ENCODE measurements at places on chromosomes 4 and X.

DNA sequence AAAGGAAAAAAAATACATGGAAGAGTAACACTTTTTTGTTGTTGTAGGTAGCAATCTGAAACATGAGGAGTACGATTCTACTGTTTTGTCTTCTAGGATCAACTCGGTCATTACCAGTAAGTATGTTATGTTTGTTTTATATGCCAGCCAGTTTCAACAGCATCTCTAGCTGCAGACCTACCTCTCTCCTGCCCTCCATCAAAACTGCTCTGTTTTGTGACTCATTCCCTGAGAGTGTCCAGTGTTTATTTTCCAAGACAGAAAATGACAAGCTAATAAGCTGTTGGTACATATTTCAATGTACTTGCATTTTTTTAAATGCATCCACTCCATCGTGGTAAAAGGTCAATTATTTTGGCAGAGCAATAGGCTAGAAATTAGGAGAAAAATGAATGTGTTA, 347 bp downstream of the AMTN start:
- no peak for DNase-seq

DNA sequence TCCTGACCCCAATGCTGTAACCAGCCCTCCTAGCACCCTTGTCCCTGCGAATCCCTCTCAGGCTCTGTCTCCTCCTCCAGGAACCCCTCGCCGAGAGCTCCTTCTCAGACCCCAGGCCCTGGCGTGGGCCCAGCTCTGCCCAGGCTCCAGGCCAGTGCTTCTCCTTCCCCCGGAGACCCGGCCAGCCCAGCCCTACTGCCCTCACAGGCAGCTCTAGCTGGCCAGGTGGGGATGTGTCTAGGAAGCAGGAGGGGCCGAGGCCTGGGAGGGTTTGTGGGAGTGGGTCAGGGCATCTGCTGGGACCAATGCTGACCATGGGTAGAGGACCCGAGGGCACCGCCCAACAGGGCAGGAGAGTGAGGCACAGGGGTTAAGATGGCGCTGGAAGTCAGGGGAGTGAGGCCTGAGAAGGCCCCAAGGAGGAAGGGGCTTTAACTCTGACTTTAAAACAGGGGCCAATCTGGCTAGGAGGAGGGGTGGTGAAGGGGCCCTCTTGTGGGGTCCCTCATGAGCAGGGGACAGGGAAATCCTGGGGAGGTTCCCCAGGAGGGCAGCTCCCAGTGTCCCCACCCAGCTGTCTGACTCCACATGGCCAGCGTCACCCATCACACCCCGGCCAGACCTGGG, 64.7 kb upstream of the NKX1-1 start:
- DNase-seq, result no peak

DNA sequence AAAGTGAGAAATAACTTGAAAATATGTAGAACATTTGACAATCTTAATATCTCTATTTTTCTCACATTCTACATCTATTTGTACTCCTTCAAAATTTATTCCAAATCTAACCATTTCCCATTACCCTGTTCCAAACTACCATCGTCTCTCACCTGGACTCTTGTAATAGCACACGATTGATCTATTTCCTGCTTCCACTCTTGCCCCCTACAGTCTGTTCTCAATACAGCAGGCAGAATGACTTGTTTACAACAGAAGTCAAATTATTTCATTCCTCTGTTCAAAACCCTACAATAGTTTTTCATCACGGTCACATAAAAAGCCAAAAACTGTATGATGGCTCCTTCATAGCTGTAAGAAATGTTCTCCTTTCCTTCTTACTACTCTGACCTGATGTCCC, 21.1 kb upstream of the LUZP4 start:
- no peak for DNase-seq

DNA sequence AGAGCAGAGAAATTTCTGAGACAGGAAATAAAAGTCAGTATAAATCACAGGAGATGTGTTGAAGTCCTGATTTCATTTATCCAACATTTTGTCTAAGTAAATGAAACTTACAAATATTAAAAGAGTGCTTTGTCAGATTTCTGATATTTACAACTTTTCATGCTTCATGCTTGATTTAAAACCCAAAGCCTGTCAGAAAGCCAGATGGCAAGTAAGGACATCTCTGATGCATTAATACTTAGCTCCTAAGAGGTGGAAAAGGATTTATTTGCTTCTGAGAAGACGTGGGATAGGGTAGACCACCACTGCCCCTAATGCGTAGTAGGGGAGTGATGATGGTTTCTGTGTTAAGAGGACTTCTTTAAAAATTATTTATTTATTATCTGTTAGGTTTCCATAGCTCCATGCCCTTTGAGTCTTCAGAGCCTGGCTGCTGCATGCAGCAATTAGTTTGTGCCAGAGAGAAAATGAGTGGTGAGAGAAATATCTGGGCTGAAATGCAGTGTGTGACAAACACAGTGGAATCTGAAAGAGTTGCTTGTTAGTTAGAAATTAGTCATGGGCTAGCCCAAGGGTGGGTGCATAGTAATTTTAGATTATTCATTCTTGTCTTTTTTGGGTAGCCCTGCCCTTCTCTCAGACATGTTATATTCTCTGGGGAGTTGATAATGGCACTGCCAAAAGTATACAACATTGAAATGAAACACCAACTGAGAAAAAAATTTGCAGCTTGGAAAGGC, 333.8 kb downstream of the C4orf33 start:
- DNase-seq, result no peak

GRCh38 chr4:174663216-174663615, 140.9 kb upstream of the HPGD start:
- no peak for DNase-seq

DNA sequence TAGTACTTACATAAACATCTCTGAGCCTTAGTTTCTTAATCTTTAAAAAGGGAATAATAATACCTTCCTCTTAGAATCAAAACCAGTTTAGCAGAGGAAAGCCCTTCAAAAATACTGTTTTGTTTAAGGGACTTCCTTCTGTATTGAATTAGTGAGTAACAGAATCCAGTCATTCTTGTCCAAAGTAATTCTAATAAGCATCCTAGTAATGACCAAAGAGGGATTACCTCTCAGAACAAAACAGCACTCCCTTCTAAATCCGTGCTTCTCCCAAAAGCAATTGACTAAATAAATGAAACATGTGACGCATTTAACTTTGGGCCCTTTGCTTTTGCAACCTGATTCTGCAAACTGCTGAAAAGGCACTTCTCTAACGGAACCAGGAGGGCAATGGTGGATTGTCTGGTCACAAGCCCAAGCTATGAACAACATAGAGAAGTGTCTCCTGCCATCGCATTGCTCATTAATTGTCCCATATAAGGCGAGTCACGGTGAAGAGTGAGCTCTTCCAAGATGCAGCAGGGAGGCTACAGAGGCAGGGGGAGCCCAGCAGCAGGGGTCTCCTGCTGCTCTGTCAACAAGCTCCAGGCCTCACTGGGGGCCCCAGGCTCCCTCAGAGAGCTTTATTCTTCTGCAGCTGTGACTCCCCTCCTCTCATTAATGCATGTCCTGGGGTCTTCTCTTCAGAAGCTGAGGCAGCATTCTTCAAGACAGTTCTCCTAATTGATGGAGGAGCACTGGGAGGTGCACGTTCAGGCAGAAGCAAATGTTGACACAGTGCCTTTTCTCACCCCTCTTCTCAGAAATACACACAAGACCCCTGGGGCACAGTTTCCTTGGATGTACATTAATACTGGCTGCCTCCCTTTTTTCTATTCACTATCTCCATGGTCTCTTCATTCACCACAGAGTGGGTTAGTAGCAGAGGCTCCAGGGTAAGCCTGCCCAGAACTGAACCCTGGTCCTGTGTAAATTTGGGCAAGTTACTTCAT, 419.6 kb upstream of the RASGEF1B start:
- no peak for DNase-seq

DNA sequence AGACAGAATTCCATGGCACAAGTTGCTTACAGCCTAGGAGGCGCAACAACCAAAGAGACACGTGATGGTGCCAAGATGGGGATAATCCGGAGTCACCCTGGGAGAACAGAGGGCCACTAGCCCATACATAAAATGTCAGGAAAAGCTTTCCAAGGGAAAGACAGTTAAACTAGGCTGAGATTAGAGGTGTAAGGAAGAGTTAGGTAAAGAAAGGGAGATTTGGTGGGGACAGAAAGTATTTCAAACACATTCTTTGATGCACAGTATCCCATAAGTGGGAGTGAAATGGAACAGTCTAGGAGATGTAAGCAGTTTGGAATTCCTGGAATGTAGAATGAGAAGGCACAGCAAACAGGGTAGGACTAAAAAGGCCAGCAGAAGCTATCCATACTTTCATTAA, 860.9 kb upstream of the LCORL start:
- DNase-seq, result no peak

DNA sequence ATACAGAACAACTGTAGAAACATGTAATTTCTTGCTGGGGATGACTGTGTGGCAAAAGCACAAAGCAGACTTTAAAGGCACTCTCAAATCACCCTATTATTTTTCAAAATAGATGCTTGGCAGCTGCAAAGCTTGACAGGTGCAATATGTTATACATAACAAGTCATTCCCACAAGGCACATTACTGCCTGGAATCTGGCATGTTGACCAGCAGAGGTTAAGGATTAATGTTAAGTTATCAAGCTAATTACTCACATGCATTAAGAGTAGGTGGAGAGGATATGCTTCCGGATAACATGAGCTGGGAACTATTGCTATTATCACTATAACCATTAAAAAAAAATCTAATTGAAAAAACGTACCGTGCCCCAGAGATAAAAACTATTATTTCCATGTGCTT, 17.8 kb downstream of the ANOS1 start:
- DNase-seq, result no peak

DNA sequence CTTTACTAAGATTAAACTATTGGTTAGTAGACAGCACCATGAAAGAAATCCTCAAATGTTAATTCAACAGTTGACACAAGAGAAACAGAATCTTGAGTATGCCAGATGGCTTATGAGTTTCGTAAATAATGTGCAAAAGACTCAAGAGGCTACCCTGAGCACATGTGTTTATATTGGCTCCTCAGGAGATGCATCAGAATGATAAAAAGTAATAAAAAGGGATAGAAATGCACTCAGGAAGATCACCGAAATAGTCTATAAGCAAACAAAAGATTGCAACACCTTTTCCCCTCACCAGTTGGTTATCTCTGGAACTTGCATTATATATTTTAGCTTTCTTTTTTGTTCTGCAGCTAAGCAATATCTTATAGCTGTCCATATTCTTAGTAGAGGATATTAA, 84.4 kb downstream of the SCFD2 start:
- no peak for DNase-seq

DNA sequence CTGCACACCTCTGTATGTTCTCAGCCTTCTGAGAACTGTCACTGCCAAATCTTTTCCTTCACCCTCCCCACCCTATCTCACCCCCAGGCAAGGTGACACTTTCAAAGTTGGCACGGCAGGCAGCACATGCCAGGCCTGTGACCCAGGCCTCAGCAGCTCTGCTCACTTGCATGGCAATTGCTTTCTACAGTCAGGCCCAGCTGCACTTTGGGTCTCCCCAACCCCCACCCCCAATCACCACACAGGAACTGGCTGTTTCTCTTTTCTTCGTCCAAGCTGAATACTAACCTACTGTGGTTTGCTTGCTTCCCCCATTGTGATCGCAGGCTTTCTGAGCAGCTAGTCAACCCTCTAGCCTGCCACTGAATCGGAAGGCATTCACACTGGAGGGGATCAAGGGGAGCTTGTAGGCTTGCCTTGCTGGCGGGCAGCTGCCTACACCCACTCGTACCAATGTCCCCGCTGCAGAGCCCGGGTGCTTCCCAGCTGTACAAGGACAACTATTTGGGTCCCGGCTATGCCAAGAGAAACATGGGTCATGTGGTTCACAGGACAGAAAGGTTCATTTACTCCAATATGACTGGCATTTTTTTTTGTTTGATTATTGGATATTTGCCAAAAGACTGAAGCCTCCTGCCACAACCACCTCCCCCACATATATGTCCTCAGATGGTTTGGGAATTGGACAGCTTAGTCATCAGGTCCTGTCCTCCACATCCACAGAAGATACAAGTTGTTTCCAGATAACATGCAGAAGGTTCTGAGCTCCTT, 28.1 kb downstream of the SLC25A43 start:
- peak; percentile 20 for DNase-seq

DNA sequence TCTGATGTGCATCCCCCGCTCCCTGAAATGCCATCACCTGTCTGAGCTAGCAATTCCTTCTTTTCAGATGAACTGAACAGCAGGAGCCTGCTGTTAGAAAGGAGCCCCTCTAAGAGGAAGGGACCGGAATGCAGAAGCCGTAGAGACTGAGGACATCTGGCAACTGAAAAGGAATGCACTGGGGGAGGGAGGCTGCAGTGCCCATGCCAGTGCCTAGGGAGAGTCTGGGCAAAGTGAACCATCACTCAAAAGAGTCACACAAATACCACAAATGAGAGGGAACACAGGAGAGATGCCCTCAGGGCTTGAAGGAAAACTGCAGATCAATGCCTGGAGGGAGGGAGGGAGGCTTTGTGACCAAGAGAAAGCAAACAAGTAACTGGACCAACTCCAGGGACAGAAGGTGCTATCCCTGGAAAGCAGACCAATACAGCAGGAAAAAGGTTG, 93.9 kb upstream of the CBR4 start:
- DNase-seq, result no peak

DNA sequence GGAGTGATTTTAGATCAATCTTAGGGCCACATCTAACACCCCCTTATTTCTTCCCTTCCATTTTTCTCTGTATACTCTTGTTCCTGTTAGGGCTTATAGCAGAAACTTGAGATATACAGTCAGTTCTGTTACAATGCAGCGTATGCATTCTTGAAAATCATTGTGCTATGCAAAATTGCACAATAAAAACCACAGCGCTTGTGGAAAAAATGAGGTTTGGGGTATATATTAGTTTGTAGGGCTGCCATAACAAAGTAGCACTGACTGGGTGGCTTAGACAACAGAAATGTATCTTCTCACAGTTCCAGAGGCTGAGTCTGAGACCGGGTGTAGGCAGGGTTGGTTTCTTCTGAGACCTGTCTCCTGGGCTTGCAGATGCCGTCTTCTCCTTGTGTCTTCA, 59.0 kb downstream of the WWC2 start:
- DNase-seq, result no peak

DNA sequence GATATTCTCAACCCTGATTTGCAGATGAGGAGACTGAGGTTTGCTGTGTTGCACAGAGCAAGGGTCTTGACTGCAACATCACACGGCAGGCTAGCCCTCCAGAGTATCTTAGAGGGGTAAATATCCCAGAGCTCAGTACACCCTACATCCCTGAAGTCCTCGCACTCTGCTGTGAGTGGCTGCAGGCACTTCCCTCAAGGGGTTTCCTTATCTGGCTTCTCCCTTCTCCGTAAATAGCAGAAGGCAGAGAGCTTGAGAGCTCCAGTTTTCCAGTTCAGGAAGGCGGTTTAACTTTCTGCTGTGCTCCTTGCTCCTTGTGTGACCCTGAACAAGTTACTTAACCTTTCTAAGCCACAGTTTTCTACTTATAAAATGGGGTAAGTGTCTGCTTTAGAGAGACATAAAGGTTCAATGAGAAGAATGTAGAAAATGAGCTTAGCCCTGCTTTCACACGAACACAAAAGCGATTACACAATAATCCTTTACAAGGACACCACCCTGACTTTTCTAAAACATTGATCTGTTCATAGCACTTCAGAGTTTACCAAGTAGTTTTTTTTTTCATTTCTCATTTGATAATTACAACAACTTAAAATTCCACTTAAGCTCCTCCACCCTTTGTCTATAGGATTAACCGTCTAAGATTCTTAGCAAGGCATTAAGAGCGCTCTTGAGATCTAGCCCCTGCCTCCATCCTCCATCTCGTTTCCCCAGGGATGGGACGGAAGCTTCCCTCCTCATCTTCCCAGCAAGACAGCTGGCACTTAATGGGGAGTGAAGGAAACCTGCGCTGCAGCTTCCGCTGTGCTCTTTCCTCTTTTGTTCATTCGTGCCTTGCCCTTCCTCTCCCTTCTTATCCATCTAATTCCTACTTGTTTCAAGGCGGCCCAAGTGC, 68.4 kb downstream of the TAPT1 start:
- DNase-seq, result no peak
